Heart left ventricle (tissue), 16 donors: ENCODE measurements at places on chromosomes 16 and 17. TPM values are rescaled to one million over a fixed set of nuclear protein-coding genes. Genes with fewer than 3 reads are reported as not detected.

DNA sequence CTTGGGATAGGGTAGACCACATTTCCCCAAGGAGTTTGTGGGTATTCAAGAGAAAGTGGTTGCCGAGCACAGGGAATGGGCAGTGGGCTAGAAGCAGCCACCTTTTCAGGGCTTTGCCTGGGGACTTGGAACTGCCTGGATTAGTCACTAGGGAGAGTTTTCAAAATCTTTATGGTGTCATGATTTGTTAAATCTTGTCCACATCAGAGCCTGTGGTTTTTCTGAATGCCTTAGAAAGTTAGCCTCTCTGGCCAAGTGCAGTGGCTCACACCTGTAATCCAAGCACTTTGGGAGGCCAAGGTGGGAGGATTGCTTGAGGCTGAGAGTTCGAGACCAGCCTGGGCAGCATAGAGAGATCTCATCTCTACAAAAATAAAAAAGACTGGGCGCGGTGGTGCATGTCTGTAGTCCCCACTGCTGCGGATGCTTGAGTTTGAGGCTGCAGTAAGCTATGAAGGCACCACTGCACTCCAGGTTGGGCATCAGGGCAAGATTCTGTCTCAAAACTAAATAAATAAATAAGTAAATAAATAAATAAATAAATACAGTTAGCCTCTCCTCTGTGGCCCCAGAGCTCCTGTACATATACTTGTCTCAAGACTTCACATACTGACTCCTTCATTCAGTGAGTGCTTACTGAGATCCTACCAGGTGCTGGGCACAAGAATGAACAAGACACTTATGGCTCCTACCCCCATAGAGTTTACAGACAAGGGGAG, 76.3 kb upstream of the HNF1B start:
- DNase-seq = no peak

GRCh38 chr17:16191604-16192003, 23.7 kb downstream of the NCOR1 start:
- DNase-seq = no peak

DNA sequence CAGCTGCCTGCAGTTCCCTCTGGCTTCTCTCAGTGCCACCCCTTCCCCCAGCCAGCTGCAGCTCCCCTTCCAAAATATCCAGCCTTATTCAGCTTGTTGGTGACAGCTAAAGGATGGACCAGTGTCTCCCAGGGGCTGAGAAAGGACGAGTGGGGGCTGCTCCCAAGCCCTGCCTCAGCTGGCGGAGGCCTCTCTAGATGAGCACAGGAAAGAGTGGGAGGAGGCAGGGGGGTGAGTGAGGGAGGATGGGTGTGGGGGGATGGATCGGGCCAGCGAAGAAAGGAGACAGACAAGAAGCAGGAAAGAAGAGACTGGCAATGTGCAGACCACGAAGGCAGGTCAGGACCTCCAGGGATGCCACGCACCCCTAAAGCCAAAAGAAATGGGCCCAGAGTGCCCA, 17.5 kb downstream of the PIPOX start:
- no peak for DNase-seq

DNA sequence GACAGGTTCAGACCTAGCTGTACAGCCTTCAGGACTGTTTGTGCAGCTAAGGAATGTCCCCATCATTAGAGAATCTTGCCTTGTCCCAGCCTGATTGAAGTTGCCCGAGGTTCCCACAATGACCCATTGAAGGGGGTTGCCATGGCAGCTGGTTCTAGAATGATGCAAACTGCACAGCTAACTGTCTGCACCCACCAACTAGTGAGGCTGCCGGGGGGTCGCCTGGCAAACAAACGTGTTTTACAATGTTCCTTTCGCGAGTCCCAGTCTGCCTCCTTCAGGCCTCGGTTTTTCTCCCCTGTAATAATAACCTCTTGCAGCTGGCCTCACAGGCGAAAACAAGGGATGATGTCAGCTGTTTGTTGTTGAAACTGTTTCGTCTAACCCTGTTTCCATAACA, 5.5 kb downstream of the C16orf96 start:
- DNase-seq = no peak

Gene GUCY2D
- total RNA-seq = not detected

- no peak for DNase-seq
Observed at GRCh38 chr16:53515811-53516210, 12.8 kb upstream of the AKTIP start.

Gene ICAM2
- 28.3 TPM for total RNA-seq

DNA sequence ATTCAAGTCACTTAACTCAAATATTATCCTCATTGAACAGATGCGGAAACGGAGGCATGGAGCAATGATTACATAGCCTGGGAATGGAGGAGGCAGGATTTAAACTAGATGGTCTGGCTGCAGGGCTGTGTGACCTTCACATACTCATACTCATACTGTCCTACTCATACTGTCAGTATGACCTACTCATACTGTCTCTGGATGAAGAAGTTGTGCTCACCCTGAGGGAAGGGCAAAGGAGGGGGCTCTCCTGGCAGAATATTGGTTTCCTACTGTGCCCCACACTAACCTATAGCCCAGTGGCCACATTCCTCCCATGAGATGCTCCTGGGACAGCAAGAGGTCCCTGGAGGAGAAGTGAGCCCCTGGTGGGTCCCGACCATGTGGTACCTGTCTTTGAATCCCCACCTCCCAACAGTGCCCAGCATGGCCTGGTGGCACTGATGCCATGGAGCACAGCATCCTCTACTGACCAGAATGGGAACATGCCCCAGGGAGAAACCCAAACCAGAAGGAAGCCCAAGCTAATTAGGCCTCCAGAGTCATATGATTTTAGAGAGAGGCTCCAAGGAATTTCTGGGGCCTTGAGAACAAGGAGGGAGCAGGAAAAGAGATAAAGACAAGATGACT, 197.3 kb upstream of the SDK2 start:
- no peak for DNase-seq

GRCh38 chr16:57389087-57389468, 15.5 kb upstream of the CCL17 start:
- DNase-seq = no peak
